ENCODE measurements at places on chromosomes 16 and 17.

DNA sequence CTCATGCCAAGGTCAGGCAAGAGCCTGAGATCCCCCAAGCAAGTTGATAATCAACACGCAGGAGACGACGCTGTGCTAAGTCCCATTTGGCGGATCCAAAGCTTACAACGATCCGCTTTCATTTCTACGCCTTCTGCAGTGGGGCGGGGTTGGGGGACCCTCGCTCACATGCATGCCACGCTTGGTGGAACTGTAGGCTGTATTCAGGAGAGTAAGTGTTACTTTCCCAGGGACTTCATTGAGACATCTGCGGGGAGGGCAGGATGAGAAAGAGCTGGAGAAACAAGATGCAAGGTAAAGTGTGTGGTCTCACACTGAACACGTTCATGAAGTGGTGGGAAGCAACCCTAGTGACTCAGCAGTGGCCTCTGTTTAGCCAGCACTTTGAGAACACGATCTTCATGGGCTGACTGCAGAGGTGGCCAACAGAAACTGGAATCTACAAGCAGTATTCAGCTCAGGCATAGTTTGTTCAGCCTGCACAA, 100.5 kb downstream of the XYLT1 start:
- DNase-seq: no peak

DNA sequence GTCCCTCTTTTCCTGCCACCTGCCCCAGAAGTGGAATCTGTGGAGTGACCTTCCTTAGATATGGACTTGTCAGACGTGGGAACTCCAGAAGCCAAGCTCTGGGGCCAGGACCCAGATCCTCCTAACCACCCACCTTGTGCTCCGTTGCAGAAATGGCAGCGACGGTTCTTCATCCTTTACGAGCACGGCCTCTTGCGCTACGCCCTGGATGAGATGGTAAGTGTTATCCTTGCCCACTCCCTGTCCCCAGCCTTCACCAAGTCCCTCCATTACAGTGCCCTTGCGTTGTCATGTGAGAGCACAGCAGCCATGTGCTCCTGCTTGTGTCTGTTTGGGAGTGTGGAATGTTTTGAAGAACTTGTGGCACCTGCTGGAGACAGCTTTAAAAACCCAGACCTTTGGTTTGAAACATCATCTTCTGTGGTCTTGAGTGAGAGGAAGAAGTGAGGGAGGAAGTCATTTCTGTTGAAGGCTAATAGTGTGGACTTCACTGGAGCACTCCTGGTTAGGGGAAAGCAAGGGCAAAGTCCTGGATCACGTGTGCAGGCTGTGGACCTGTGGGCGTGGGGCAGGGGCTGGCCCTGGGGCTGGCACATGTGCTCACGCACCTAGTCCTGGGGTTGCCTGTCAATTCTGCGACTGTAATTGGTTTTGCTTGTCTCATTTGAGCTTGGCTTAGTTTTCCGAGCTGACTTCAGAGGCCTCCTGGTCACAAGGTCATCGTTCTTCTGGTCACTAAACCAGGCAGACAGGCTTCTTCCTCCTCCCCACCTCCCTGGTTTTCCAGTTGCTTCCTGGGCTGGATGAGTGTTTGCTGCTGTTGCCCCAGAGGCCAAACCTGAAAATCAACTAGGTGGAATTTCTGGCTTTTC, 35.8 kb downstream of the MPRIP start:
- no peak for DNase-seq

GRCh38 chr17:79237448-79238053, 162.9 kb downstream of the ENGASE start:
- no peak for DNase-seq

GRCh38 chr16:67936124-67936879, at the start of gene PSMB10:
Gene PSMB10, minus strand, starts transcription at chr16:67936850. Its CDS starts 101 bp downstream, at chr16:67936749.
- no peak for DNase-seq

DNA sequence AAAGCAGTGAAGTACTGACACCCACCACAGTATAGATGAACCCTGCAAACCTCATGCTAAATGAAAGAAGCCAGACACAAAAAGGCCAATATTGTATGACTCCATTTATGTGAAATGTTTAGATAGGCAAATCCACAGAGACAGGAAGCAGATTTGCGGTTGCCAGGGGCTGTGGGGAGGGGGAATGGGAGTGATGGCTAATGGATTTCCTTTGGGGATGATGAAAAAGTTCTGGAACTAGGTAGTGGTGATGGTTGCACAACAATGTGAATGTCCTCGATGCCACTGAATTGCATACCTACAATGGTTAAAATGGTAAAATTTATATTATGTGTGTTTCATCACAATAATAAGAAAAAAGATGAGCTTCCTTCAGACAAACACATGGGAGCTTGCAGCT, 28.4 kb upstream of the WFIKKN2 start:
- no peak for DNase-seq

DNA sequence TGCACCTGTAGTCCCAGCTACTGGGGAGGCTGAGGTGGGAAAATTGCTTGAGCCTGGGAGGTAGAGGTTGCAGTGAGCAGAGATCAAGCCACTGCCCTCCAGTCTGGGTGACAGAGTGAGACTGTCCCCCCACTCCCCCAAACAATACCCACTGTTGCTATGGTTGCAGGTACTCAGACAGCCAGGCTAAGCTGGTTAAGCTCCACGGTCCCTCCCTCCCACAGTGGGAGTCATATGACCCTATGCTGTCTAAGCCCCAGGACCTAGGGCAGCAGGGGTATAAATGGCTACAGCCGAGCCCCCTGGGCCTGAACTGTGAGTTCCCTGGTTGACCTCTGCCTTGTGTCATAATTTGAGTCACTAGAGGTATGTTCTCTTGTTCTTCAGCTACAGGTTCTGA, 15.9 kb upstream of the RPRML start:
- DNase-seq: no peak

DNA sequence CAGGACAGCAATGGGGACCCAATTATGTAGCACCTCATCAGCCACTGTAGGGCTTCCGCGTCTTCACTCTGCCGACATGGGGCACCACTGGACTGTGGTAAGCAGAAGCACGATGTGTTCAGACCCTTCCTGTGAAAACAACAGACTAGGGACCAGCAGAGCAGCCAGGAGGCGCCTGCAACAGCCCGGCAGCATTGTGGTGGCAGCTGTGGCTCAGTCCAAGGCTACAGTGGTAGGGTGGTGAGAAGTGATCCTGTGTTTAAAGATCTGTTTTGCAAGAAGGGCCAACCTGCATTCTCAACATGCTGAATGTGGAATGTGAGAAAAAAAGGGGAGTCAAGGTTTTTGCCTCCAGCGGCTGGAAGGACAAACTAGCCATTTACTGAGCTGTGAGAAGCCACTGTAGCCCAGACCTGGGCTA, 80.8 kb downstream of the GAS7 start:
- DNase-seq: no peak

GRCh38 chr17:50519141-50519834, 11.0 kb downstream of the MYCBPAP start:
- no peak for DNase-seq

- no peak for DNase-seq
These were observed 48.3 kb downstream of the BAIAP2 start for GRCh38 chr17:81083125-81083765.

- peak; percentile 67 for DNase-seq
These were observed 2.9 kb downstream of the CTRL start for GRCh38 chr16:67928561-67929364.

DNA sequence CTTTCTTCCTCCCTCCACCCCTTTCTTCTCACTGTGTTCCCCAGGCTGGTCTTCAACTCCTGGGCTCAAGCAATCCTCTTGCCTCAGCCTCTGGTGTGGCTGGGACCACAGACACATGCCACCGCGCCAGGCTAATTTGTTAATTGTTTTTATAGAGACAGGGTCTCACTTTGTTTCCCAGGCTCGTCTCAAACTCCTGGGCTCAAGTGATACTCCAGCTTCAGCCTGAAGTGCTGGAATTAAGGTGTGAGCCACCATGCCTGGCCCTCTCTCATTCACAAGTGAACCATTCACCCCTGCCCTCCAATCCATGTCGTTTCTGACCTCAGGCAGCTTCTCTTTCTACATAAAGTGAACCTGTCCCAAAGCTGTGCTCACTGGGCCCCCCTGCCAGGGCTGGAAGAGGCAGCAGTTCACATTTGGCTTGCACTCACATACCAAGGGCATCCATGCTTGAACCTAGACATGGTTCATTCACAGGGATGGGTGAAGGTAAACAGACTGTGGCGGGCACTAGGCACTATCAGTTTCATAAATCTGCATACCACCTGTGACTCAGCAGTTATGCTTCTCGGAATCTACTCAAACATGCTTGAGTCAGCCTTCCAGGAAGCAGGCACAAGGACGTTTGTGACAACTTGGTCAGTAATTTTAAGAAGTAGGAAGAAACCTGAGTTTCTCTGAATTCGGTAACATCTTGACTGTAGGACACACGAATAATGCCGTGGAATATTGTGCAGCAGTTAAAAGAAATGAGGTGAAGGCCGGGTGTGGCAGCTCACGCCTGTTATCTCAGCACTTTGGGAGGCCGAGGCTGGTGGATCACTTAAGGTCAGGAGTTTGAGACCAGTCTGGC, 6.0 kb upstream of the RNF213 start:
- DNase-seq: no peak

GRCh38 chr16:57069053-57069452, 23.3 kb upstream of the CPNE2 start:
- DNase-seq: no peak

GRCh38 chr16:9578459-9578858, 487.0 kb downstream of the HAPSTR1 start:
- no peak for DNase-seq

GRCh38 chr17:31806921-31807320, 52.1 kb downstream of the COPRS start:
- no peak for DNase-seq

- no peak for DNase-seq
These were observed 12.6 kb upstream of the SRRM2 start for GRCh38 chr16:2739625-2740430.

- no peak for DNase-seq
These were observed 18.2 kb upstream of the NXPH3 start for GRCh38 chr17:49557312-49558024.

DNA sequence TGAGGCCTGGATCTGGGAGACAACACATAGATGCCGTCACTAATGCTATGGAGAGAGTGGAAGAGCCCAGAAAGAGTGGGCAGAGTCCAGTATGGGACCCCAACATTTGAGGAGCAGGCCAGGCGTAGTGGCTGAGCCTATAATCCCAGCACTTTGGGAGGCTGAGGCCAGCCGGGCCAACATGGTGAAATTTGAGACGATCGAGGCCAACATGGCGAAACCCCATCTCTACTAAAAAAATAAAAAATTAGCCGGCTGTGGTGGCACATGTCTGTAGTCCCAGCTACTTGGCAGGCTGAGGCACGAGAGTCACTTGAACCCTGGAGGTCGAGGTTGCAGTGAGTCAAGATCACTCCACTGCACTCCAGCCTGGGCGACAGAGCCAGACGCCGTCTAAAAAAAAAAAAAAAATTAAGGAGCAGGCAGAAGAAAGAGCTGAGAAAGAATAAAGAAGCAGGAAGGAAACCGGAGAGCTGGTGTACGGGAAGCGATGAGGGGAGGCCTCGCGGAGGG, 6.0 kb upstream of the DNAI2 start:
- DNase-seq: no peak

GRCh38 chr16:29876594-29877249, 13.7 kb upstream of the CDIPT start:
- DNase-seq: no peak

DNA sequence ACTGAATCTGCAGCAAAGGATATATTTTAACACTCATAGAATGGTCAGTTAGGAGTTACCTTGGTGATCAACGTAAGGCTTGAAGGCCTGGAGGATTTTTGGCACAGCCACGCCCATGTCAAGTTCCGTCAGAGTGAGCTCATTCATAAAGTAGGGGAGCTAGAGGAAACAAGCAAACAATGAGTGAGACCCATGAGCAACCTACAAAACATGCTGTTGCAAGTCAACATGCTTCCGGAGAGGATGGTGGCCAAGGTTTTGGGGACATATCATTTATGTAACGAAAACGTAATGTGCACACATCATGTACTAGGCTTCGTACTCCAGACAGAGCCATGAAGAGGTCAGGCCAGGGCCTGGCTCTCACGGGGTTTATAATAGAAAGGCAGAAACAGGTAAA, 41.1 kb upstream of the ERN1 start:
- no peak for DNase-seq

GRCh38 chr17:72839131-72839725, 253.3 kb downstream of the SLC39A11 start:
- no peak for DNase-seq

- no peak for DNase-seq
These were observed 702 bp upstream of the ALDH3A1 start for GRCh38 chr17:19748807-19749193.

- no peak for DNase-seq
These were observed 28.5 kb downstream of the PRSS54 start for GRCh38 chr16:58266336-58266735.

DNA sequence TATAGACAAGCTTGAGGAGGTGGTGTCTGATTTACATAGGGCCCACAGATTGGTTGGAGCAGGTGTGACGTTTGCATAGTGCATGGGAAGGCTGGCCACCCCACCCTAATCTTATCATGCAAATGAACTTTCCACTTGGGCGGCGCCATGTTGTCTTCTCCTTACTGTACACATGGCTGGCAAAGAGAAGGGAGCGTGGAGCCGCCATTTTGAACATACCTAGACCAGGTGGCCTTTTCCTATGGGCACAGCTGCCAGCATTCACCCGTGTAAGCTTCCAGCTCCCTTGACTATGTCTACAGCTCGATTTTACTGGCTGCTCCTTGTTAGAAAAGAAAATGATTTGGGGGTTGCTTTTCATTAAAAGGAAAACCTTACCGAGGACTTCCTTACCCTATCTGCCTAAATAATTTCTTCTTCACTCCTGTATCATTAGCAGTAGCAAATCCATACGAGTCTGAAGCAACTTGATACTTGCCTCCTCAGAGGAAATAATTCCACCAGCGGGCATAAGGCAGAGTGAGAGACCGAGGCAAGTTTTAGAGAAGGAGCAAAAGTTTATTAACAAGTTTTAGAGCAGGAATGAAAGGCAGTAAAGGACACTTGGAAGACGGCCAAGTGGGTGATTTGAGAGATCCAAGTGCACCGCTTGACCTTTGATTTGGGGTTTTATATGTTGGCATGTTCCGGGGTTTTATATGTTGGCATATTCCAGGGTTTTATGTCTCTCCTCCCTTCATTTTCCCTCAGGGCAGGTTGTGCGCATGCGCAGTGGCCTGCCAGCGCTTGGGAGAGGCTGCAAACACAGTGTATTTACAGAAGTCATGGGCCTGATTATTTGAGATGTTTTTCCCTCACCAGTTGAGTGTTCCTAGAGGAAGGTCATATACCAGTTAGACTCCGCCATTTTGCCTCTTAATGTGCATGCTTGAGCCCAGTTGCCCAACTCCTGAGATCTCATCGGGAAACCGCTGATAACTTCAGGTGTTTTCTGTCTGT, 65.7 kb downstream of the MARF1 start:
- DNase-seq: no peak

GRCh38 chr16:1333149-1333812, at the start of gene BAIAP3:
Gene BAIAP3, plus strand, starts transcription at chr16:1333645. Its CDS starts 4,905 bp downstream, at chr16:1338550.
- DNase-seq: peak; percentile 35
